Progenitor cell of endocrine pancreas (in vitro differentiated cells): ENCODE measurements at places on chromosomes 1 and 21. TPM values are rescaled to one million over a fixed set of nuclear protein-coding genes. Genes with fewer than 3 reads are reported as not detected.

NIBAN1 gene
- 11.0 TPM in 2 replicates for total RNA-seq

ADAMTS1 gene
- 11.6 and 12.7 TPM in 2 replicates for total RNA-seq

GRCh38 chr21:38443110-38443509 lies 55.2 kb downstream of the ERG start:
- DNase-seq, result no peak
- no peaks in the 10 kb centered on the region for H3K4me1 ChIP-seq
- H3K27ac ChIP-seq, result no peak overlapping the region
- no peak overlapping the region for H3K4me3 ChIP-seq
- H3K27me3 ChIP-seq, result peaks cover 3% of the 10 kb centered on the region
- H3K36me3 ChIP-seq, result no peaks in the 10 kb centered on the region

GRCh38 chr1:67688526-67689219 lies 3.7 kb downstream of the GADD45A start:
- H3K4me3 ChIP-seq, result peak overlapping the region; percentile 46
- no peaks in the 10 kb centered on the region for H3K27me3 ChIP-seq
- H3K4me1 ChIP-seq, result peaks cover 36% of the 10 kb centered on the region
- peaks cover 13% of the 10 kb centered on the region for H3K36me3 ChIP-seq
- peak overlapping the region; percentile 88 for H3K27ac ChIP-seq

DNA sequence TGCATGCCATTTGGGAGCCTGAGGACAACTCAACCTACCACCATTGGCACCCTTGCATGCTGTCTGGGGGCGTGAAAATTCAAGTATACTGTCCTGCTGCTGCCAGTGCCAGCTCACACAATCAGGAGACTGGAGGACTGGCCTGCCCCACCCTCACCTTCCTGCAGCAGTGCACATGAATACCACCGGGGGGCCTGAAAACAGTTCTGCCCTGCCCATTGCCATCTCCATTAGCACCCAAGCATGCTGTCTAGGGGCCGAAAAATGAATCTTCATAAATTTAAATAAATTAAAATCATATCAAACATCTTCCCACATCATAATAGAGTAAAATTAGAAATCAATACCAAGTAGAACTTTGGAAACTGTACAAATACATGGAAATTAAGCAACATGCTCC lies 322.1 kb upstream of the TMPRSS15 start:
- H3K4me3 ChIP-seq, result no peak overlapping the region
- no peaks in the 10 kb centered on the region for H3K4me1 ChIP-seq
- no peak for DNase-seq
- no peaks in the 10 kb centered on the region for H3K36me3 ChIP-seq

DNA sequence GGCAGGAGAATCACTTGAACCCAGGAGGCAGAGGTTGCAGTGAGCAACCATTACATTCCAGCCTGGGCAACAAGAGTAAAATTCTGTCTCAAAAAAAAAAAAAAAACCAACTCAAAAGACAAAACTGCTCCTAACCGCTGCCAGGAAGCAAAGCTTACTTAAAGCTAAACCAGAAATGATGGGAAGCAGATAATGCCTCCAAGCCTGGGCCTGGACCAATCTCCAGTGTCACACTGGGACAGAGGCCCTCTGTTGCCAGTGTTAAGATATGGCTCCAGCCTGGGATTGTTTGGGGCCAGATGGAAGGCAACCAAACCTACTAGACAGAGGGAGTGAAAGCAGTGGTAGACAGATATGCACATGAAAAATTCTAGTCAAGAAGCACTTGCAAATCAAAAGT lies 36.9 kb downstream of the NSL1 start:
- peaks cover 1% of the 10 kb centered on the region for H3K36me3 ChIP-seq
- DNase-seq, result no peak
- no peaks in the 10 kb centered on the region for H3K4me1 ChIP-seq

DNA sequence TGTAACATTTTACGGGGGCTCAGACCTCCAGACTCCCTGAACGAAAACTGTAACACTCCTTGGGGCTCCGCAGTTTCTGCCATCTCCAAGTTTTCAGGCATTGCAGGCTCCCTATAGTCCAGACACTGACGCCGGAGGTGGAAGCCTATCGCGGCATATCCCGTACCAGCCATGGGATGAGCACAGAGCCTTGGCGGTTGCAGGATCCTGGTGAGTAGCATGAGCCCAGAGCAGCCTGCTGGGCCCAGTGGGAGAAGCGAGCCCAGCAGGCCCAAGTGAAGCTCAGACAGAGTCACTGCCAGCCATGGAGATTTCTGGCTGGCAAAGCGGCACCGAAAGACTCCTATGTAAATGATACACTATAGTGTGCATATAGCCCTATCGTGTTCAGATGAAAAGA lies 446.8 kb downstream of the COL11A1 start:
- H3K36me3 ChIP-seq, result no peaks in the 10 kb centered on the region
- no peaks in the 10 kb centered on the region for H3K27me3 ChIP-seq
- H3K27ac ChIP-seq, result no peak overlapping the region
- no peak overlapping the region for H3K4me3 ChIP-seq
- H3K4me1 ChIP-seq, result no peaks in the 10 kb centered on the region

DNA sequence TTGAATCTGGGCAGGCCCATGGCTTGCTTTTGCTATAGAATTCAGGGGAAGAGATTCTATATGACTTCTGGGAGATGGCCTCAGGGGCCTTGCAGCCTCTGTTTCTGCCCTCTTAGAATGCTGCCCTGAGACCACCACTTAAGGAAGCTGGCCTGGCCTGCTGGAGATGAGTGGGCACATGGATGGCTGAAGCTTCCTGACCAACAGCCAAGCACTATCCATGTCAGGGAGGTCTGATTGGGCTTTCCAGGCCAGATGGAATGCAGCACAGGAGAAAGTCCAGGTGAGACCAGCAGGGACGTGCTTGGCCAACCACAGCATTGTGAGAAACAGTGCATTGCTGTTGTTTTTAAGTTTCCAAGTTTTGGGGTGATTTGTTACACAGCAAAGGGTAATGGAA lies 308.1 kb downstream of the PTPRU start:
- H3K4me1 ChIP-seq, result no peaks in the 10 kb centered on the region
- DNase-seq, result no peak
- H3K27me3 ChIP-seq, result peaks cover 3% of the 10 kb centered on the region
- no peak overlapping the region for H3K27ac ChIP-seq
- no peak overlapping the region for H3K4me3 ChIP-seq

GRCh38 chr1:975365-975764 lies 6.5 kb downstream of the PERM1 start:
- H3K4me3 ChIP-seq, result no peak overlapping the region
- peaks cover 2% of the 10 kb centered on the region for H3K4me1 ChIP-seq
- DNase-seq, result no peak
- H3K27me3 ChIP-seq, result peaks cover 14% of the 10 kb centered on the region
- H3K36me3 ChIP-seq, result peaks cover 2% of the 10 kb centered on the region

GRCh38 chr1:66937529-66938234 lies 12.9 kb downstream of the MIER1 start:
- H3K27ac ChIP-seq, result no peak overlapping the region
- DNase-seq, result no peak
- no peak overlapping the region for H3K4me3 ChIP-seq
- H3K36me3 ChIP-seq, result peaks cover 2% of the 10 kb centered on the region

DNA sequence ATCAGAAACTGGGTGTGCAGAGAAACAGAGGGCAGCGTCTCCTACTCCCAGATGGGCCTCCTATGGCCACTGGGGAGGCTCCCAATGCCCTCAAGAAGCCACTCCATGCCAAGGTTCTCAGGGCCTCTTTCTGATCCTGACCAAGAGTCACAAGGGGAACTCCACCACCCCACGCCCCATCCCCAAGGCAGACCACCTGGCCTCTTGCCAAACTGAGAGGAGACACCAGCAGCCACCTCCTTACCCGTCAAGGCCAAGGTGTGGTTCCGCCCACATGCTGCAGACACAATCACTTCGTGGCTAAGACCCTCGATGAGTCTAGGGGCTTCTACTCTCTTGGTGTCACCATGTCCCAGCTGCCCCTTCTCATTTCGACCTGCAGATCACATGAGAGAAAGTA lies 17.0 kb downstream of the RCC2 start:
- no peak overlapping the region for H3K4me3 ChIP-seq
- no peaks in the 10 kb centered on the region for H3K27me3 ChIP-seq
- H3K4me1 ChIP-seq, result peaks cover 2% of the 10 kb centered on the region
- peaks cover 44% of the 10 kb centered on the region for H3K36me3 ChIP-seq

GRCh38 chr1:116246174-116246573 lies 126.9 kb upstream of the ATP1A1 start:
- no peak overlapping the region for H3K4me3 ChIP-seq
- H3K36me3 ChIP-seq, result no peaks in the 10 kb centered on the region
- H3K27me3 ChIP-seq, result no peaks in the 10 kb centered on the region
- no peak for DNase-seq
- H3K27ac ChIP-seq, result no peak overlapping the region
- H3K4me1 ChIP-seq, result peaks cover 3% of the 10 kb centered on the region

- H3K4me1 ChIP-seq, result no peaks in the 10 kb centered on the region
- no peak overlapping the region for H3K4me3 ChIP-seq
- H3K27ac ChIP-seq, result no peak overlapping the region
- H3K27me3 ChIP-seq, result no peaks in the 10 kb centered on the region
- no peaks in the 10 kb centered on the region for H3K36me3 ChIP-seq
Observed at GRCh38 chr1:179016706-179017382, 8.8 kb upstream of the FAM20B start.

GRCh38 chr1:33147997-33148314 lies 33.9 kb downstream of the TRIM62 start:
- no peaks in the 10 kb centered on the region for H3K36me3 ChIP-seq
- no peak overlapping the region for H3K4me3 ChIP-seq
- H3K27ac ChIP-seq, result no peak overlapping the region

GRCh38 chr1:170864876-170865538 lies 70.3 kb upstream of the MROH9 start:
- H3K36me3 ChIP-seq, result no peaks in the 10 kb centered on the region
- no peak for DNase-seq
- no peaks in the 10 kb centered on the region for H3K27me3 ChIP-seq
- H3K4me1 ChIP-seq, result no peaks in the 10 kb centered on the region
- no peak overlapping the region for H3K27ac ChIP-seq

DNA sequence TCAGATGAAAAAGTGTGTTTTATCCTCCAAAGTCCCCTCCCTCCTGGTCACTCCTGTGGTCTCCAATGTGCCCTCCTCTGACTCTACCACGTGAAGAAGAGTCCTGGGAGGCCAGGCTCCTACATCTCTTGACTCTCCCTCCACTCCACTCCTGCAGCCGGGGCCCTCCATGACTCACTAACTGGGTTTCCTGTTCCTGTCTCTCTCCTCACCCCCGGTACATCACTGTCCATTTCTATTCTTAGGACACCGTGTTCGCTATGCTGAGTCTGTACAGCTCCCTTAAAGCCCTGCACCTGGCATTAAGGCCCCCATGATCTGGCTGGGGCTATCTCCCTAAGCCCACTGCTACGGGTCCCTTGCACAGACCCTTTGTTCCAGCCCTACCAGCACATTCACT lies 93.4 kb downstream of the BCAR3 start:
- no peak overlapping the region for H3K4me3 ChIP-seq
- no peaks in the 10 kb centered on the region for H3K36me3 ChIP-seq
- no peak overlapping the region for H3K27ac ChIP-seq
- H3K27me3 ChIP-seq, result no peaks in the 10 kb centered on the region
- DNase-seq, result no peak
- peaks cover 40% of the 10 kb centered on the region for H3K4me1 ChIP-seq

DNA sequence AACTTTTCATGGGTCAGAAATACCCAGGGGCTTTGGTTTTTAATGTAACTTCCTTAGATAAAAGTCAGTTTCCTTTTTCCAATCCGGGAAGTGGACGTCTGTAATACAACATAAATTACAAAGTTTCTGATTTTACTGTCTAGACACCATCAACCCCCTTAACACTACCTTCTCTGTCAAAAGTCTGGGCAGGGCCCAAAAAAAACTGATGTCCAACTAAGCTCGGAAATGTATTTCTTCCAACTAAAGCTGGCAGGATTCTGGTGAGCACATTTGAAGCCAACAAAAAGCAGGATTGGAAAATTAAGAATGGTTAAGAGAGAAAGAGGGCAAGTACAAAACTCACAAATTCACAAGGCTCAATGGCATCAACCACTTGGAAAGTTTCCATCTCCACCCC lies 24.3 kb downstream of the DDAH1 start:
- DNase-seq, result no peak
- H3K36me3 ChIP-seq, result peaks cover 1% of the 10 kb centered on the region
- no peak overlapping the region for H3K27ac ChIP-seq
- no peaks in the 10 kb centered on the region for H3K27me3 ChIP-seq
- H3K4me3 ChIP-seq, result no peak overlapping the region
- H3K4me1 ChIP-seq, result no peaks in the 10 kb centered on the region

- no peaks in the 10 kb centered on the region for H3K27me3 ChIP-seq
- no peak overlapping the region for H3K4me3 ChIP-seq
- H3K4me1 ChIP-seq, result peaks cover 27% of the 10 kb centered on the region
Observed at GRCh38 chr1:19424651-19425570, 60.4 kb downstream of the CAPZB start.

DNA sequence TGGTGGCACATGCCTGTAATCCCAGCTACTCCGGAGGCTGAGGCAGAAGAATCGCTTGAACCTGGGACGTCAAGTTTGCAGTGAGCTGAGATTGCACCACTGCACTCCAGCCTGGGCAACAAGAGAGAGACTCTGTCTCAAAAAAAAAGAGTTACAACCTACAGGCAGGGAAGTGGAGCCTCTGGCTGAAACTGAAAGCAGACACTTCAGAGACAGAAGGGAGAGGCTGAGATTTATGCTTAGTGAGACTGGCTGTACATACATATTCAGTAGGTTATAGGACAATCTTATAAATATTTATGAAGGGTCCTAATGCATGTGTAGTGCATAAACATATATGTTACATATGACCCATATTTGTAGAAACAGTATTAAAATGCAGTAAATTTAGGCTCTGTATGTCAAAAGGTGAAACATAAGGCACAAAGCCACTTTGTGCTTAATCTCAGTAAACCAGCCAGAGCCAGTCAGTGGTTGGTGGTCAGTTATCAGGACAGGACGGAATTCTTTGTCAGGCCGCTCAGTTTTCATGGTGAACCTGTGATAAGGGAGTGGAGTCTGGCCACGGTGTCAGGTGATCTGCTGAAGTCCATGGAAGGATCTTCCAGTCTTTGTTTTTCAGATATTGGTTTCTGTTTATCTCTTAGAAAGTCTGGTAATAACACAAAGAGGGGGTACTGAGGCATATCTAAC lies 13.7 kb downstream of the RHEX start:
- no peak for DNase-seq
- H3K4me3 ChIP-seq, result no peak overlapping the region
- peaks cover 14% of the 10 kb centered on the region for H3K4me1 ChIP-seq
- peaks cover 4% of the 10 kb centered on the region for H3K27me3 ChIP-seq
- peaks cover 2% of the 10 kb centered on the region for H3K36me3 ChIP-seq
- peak overlapping the region; percentile 2 for H3K27ac ChIP-seq

GRCh38 chr1:110765640-110766335 lies 91.0 kb upstream of the KCNA3 start:
- no peak for DNase-seq
- H3K27me3 ChIP-seq, result peaks cover 69% of the 10 kb centered on the region
- no peak overlapping the region for H3K27ac ChIP-seq
- no peaks in the 10 kb centered on the region for H3K4me1 ChIP-seq
- no peak overlapping the region for H3K4me3 ChIP-seq
